Hepatocyte (in vitro differentiated cells): ENCODE measurements at places on chromosomes 1 and 21. TPM values are rescaled to one million over a fixed set of nuclear protein-coding genes. Genes with fewer than 3 reads are reported as not detected.

- peak; percentile 83 for DNase-seq
Measured at GRCh38 chr1:230158415-230159291, 91.6 kb downstream of the GALNT2 start.

Gene IGSF3
- total RNA-seq: 27.2 and 34.0 TPM in 2 replicates

DNA sequence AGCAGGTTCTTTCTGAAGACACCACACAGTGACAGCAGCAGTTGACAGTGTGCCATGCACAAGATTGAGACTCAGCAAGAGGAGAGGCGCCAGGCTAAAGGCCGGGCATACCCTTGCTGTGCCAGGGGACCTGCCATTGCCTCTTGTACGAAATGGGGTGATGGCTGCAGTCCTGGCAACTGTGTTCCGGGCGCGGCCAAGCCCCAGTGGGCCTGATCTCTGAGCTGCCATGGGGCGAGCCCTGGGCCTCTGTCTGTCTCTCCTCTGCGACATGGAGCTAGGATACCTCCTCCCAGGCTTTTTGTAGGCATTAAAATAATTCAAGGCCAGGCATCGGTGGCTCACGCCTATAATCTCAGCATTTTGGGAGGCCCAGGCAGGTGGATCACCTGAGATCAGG lies 9.6 kb upstream of the TRAPPC10 start:
- no peak for DNase-seq

- DNase-seq: no peak
Measured at GRCh38 chr1:43688594-43689000, 18.7 kb upstream of the ST3GAL3 start.

GRCh38 chr1:230009611-230010313 lies 57.3 kb upstream of the GALNT2 start:
- no peak for DNase-seq

Gene CNKSR1
- total RNA-seq: 13.3 and 18.1 TPM in 2 replicates
